ENCODE measurements at places on chromosomes 6 and 20. TPM values are rescaled to one million over a fixed set of nuclear protein-coding genes. Genes with fewer than 3 reads are reported as not detected.

MSH5 gene
- 3.9 TPM for total RNA-seq

GRCh38 chr6:150196942-150197745, 54.3 kb downstream of the PPP1R14C start:
- H3K27me3 ChIP-seq = no peaks in the 10 kb centered on the region
- H3K27ac ChIP-seq = no peak overlapping the region
- H3K36me3 ChIP-seq = no peaks in the 10 kb centered on the region

CUTA gene
- total RNA-seq = 201 TPM

DNA sequence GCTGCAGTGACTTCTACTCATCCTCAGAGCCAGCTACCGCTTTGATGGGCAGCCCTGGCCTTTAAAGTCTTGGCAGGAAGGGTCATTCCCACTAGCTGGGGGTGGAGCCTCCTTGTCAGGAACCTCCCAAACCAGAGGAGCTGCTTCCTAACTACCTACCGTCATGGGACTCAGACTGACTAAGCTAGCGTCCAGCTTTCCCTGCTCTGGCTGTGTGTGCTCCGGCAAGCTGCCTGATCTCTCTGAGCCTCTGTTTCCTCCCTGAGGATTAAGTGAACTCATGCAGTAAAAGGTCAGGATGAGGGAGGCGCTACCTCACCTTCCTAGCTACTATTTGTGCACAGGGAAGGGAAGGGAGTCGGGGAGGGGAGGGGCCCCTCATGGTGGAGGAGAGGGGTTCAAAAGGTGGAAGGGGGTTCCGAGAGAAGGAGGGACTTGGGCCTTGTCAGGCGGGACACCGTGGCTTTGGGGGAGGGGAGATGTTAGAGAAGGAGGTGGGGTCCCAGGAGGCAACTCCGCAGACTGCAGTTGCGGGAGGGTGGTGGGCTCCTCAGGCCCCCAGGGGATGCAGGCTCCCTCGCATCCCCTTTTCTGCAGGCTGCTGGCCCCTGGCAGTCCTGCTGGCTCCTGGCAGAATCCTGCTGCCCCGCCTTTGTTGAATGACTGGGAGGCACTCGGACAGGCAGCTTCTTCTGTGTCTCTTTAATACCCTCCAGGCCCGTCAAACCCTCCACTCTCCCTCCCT, 9.8 kb downstream of the DUSP15 start:
- no peak for DNase-seq
- H3K27ac ChIP-seq = no peak overlapping the region
- no peaks in the 10 kb centered on the region for H3K36me3 ChIP-seq
- H3K4me3 ChIP-seq = no peak overlapping the region

- H3K4me1 ChIP-seq = no peaks in the 10 kb centered on the region
- H3K36me3 ChIP-seq = peaks cover 86% of the 10 kb centered on the region
- DNase-seq = no peak
- no peak overlapping the region for H3K27ac ChIP-seq
Measured at GRCh38 chr20:50584687-50585086, 74.5 kb downstream of the PTPN1 start.

- H3K4me1 ChIP-seq = peaks cover 28% of the 10 kb centered on the region
- no peak for DNase-seq
- H3K27me3 ChIP-seq = peaks cover 91% of the 10 kb centered on the region
- no peak overlapping the region for H3K4me3 ChIP-seq
- H3K27ac ChIP-seq = no peak overlapping the region
Measured at GRCh38 chr20:63014287-63014686, 7.5 kb upstream of the BHLHE23 start.

- H3K27me3 ChIP-seq = no peaks in the 10 kb centered on the region
- no peak overlapping the region for H3K27ac ChIP-seq
- peaks cover 5% of the 10 kb centered on the region for H3K4me1 ChIP-seq
- no peaks in the 10 kb centered on the region for H3K36me3 ChIP-seq
Measured at GRCh38 chr6:1136827-1137226, 175.1 kb upstream of the FOXQ1 start.

DNA sequence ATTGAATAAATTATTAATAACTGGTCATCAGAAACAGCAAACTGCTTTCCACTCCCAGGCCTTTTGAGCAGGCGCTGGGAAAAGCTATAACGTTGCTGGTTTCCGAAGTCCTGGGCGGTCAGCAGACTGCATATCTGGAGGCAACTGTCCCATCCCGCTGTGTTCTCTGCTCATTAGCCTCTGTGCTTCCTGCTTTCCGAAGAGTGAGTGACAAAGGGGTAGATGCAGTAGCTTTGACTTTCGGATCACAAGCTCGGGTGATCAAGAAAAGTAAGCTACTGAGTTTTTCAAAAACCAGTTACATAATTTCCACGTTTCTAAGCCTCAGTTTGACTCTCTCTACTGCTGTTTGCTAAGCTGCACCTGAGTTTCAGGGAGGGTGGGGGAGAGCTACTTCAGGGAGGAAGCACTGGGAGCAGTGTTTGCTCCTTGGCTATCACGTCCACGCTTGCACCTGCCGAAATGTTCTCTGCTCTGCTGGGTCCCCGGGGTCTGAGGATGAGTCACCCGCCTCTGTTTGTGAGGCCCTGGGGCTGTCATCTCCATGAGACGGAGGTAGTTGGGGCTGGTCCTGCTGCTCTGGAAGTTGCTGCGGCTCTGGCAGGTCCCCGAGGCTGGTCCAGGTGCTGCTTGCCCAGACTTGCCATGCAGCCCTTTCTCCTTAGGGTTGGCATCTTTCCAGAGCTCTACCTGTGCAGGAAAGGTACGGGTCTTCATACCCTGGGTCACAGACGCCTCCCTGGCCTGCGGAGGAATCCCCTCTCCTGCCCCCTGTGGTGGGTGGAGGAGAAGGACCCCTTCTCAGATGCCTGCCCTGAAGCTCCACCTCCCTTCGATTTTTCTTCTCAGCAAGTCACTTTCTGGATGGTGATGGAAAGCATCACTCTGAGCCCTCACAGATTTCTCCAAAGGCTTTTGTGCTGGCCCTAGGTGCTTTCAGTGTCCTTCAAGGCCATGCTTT, 220.0 kb downstream of the QKI start:
- H3K4me3 ChIP-seq = no peak overlapping the region
- H3K4me1 ChIP-seq = no peaks in the 10 kb centered on the region
- H3K27ac ChIP-seq = no peak overlapping the region
- H3K36me3 ChIP-seq = no peaks in the 10 kb centered on the region
- DNase-seq = no peak
- H3K27me3 ChIP-seq = no peaks in the 10 kb centered on the region

- H3K27me3 ChIP-seq = no peaks in the 10 kb centered on the region
- DNase-seq = peak; percentile 53
- H3K27ac ChIP-seq = peak overlapping the region; percentile 97
- peak overlapping the region; percentile 66 for H3K4me3 ChIP-seq
- H3K4me1 ChIP-seq = peaks cover 33% of the 10 kb centered on the region
Measured at GRCh38 chr6:128519132-128519930, 1.1 kb downstream of the PTPRK start.

- DNase-seq = peak; percentile 52
- peaks cover 22% of the 10 kb centered on the region for H3K4me1 ChIP-seq
- H3K27ac ChIP-seq = no peak overlapping the region
- no peak overlapping the region for H3K4me3 ChIP-seq
- H3K27me3 ChIP-seq = no peaks in the 10 kb centered on the region
Measured at GRCh38 chr20:32336918-32337347, 21.2 kb upstream of the ASXL1 start.

STMND1 gene
- total RNA-seq = not detected

ARMH2 gene
- not detected for total RNA-seq

DNA sequence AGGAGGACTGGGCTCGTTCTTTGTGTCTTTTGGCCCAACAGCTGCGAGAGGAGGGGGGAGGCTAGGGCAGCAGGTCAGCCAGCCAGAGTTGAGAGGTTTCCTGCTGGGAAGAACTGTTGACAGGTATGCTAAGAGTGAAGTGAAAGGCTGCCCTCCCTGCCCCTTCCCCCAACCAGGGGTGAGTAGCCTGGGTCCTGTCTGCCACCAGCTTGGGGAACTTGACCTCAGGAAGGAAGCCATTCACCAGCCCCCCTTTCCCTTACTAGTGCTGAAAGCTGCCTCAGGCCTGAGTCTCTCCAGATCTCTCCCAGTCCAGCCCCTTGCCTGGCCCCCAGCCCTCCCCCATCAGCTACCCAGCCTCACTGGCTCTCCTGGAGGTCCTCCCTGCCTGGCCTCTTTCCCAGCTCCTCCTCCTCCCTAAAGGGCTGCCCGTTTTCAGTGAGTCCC, 20.7 kb upstream of the ZNF76 start:
- DNase-seq = no peak
- H3K36me3 ChIP-seq = peaks cover 28% of the 10 kb centered on the region
- no peaks in the 10 kb centered on the region for H3K4me1 ChIP-seq
- no peaks in the 10 kb centered on the region for H3K27me3 ChIP-seq
- H3K4me3 ChIP-seq = no peak overlapping the region
- no peak overlapping the region for H3K27ac ChIP-seq

DNA sequence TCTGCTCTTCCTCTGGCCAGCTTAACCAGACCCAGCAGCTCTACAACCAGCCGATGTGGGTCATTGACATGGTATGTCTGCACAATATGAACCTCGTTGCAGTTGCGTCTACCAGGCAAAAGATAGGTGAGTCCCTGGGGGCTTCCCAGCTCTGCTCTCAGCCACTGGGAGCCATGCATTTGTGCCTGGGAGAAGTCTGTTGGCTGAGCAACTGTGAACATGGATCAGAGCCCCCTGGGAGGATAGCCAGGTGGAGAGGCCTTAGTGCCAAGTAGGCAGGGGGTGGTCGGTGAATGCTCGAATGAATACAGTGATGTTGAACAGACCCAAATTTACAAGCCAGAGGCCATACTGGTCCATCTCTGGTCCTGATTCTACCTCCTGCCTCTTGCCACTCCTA, 30.6 kb downstream of the EFCAB8 start:
- no peak for DNase-seq
- no peaks in the 10 kb centered on the region for H3K36me3 ChIP-seq
- H3K4me1 ChIP-seq = no peaks in the 10 kb centered on the region
- H3K27ac ChIP-seq = no peak overlapping the region
- no peaks in the 10 kb centered on the region for H3K27me3 ChIP-seq
- no peak overlapping the region for H3K4me3 ChIP-seq

DNA sequence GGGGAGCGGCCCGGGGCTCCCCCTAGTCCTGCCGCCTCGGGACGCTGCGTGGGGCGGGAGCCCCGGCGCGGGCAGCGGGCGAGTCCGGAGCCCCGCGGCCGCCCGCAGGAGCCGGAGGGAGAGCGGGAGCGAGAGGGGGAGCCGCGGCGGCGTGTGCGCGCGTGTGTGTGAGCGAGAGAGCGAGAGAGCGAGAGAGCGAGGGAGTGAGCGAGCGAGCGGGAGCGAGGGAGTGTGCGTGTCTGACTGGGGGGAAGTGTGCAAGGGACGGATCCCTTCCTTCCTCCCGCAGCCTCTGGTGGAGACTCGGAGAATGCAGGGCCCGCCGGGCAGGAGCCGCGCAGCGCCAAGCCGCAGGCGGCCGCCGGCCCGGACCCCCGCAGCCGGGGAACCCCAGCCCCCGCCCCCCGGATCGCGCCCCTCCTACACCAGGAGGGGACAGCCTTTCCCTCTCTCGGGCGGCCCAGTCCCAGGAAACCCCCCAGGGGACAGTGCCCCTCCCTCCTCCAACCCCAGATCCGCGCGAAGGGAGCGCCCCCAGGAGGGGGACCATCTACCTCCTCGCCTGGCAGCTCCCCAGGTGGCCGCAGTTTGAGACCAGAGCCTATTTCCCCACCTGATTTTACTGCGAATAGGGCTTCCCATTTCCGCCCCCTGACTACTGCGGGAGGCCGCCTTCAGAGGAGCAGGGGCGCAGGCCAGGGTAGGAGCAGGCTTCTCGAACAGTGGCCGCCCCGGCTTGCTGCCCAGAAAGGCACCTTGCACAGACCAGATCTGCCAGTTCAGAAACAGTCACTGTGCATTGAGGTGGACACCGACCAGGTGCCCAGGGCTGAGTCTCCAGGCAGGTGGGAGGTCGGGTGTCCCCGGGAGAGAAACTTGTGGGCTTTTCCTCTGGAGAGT, at the start of gene CDH22:
TSS of gene CDH22 (minus strand) at position 241 of the 900 bp plus-strand sequence. CDS start 57,204 bp downstream, outside the sequence.
- DNase-seq = no peak
- no peak within 1 kb of the TSS for H3K27ac ChIP-seq
- no peaks in the 10 kb centered on the region for H3K36me3 ChIP-seq
- peak within 1 kb of the TSS; percentile 23 for H3K4me3 ChIP-seq

CLIC5 gene
- total RNA-seq = 1.2 TPM

- H3K27ac ChIP-seq = peak overlapping the region; percentile 99
- peak; percentile 92 for DNase-seq
- H3K4me1 ChIP-seq = peaks cover 65% of the 10 kb centered on the region
- H3K36me3 ChIP-seq = peaks cover 12% of the 10 kb centered on the region
Measured at GRCh38 chr20:59010995-59011873, 4.2 kb upstream of the CTSZ start.
